Activated CD8-positive, alpha-beta memory T cell treated with anti-CD3 and anti-CD28 coated beads, Interleukin-2, amount 10 ng/mL, durations not matched to agents 7 days and 5 days (primary cell): ENCODE measurements at places on chromosomes 12 and 14. TPM values are rescaled to one million over a fixed set of nuclear protein-coding genes. Genes with fewer than 3 reads are reported as not detected.

- DNase-seq: no peak
- no peak overlapping the region for H3K4me3 ChIP-seq
- no peaks in the 10 kb centered on the region for H3K27me3 ChIP-seq
Observed at GRCh38 chr14:69701857-69702256, 65.1 kb upstream of the SRSF5 start.

DNA sequence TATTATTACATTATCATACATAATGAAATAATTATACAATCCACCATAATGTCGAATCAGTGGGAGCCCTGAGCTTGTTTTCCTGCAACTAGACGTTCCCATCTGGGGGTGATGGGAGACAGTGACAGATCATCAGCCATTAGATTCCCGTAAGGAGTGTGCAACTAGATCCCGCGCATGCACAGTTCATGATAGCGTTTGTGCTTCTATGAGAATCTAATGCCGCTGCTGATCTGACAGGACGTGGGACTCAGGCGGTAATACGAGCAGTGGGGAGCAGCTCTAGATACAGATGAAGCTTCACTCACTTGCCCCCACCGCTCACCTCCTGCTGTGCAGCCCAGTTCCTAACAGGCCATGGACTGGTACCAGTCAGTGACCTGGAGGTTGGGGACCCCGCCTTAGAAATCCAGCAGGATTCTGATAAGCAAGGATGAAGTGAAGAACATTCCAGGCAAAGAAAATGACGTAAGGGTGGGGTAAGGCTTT, 204.6 kb downstream of the ETV6 start:
- DNase-seq: no peak
- no peak overlapping the region for H3K27ac ChIP-seq
- H3K27me3 ChIP-seq: no peaks in the 10 kb centered on the region
- H3K4me1 ChIP-seq: peaks cover 5% of the 10 kb centered on the region

GRCh38 chr12:21683115-21683514, 25.5 kb upstream of the LDHB start:
- no peaks in the 10 kb centered on the region for H3K36me3 ChIP-seq
- no peak overlapping the region for H3K4me3 ChIP-seq
- H3K4me1 ChIP-seq: peaks cover 15% of the 10 kb centered on the region
- H3K27ac ChIP-seq: no peak overlapping the region

GRCh38 chr14:88554457-88555286, at the start of gene PTPN21:
PTPN21 (minus strand) TSS chr14:88555007; CDS start chr14:88550417, 4,590 bp downstream.
- DNase-seq: no peak
- H3K36me3 ChIP-seq: no peaks in the 10 kb centered on the region
- H3K27ac ChIP-seq: no peak within 1 kb of the TSS
- H3K4me3 ChIP-seq: peak within 1 kb of the TSS; percentile 68

DNA sequence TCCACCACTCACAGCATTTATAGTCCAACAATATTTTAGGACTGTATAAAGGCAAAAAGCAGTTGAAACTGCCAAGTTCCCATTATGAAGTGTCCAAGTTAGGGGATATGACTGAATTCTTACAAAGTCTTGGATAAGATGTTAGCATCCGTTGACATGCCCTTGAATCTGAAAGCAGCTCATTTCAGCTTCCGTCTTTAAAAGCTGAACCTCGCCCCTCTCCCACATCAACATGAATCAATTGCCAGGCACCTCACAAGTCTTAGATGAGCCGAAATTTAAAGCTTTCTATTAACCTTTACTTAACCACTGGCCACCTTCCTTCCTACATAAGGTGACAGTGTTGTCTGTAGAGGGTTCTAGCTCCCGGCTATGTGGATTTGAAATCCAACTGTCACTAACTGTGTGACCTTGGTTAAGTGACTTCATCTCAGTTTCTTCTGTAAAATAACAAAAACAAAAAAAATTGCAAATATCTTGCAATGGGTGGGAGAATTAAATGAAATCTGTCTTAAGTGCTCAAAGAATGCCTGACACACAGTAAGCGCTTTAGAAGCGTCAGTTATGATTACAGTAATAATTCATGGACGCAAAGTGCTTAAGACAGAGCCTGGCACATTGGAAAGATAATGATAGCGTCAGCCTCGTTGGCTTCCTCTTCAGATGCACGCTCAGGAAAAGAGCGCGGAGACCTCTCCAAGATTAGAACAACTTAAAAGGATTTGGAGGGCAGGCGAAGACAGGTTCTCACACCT, 1.2 kb downstream of the PPP1CC start:
- peak; percentile 58 for DNase-seq
- peaks cover 32% of the 10 kb centered on the region for H3K36me3 ChIP-seq
- H3K4me1 ChIP-seq: peaks cover 50% of the 10 kb centered on the region
- peak overlapping the region; percentile 99 for H3K27ac ChIP-seq
- H3K4me3 ChIP-seq: peak overlapping the region; percentile 99

GRCh38 chr14:75320196-75320595, 41.6 kb downstream of the FOS start:
- H3K27ac ChIP-seq: no peak overlapping the region
- no peak for DNase-seq

DNA sequence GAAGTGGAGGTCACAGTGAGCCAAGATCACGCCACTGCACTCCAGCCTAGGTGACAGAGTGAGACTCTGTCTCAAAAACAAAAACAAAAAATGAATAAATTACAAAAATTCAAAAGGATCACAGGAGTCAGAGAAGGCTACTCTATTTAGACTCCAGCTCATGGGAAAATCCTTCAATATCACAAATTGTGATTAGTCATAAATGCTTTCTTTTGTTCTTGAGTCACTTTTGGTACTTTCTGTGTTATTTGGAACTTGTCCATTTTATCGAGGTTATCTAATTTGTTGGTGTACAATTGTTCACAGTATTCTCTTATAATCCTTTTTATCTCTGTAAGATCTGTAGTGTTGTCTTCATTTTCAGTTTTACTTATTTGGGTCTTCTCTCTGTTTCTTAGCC, 18.9 kb downstream of the ALDH2 start:
- H3K27me3 ChIP-seq: no peaks in the 10 kb centered on the region
- no peaks in the 10 kb centered on the region for H3K36me3 ChIP-seq
- DNase-seq: no peak
- H3K4me1 ChIP-seq: no peaks in the 10 kb centered on the region

DNA sequence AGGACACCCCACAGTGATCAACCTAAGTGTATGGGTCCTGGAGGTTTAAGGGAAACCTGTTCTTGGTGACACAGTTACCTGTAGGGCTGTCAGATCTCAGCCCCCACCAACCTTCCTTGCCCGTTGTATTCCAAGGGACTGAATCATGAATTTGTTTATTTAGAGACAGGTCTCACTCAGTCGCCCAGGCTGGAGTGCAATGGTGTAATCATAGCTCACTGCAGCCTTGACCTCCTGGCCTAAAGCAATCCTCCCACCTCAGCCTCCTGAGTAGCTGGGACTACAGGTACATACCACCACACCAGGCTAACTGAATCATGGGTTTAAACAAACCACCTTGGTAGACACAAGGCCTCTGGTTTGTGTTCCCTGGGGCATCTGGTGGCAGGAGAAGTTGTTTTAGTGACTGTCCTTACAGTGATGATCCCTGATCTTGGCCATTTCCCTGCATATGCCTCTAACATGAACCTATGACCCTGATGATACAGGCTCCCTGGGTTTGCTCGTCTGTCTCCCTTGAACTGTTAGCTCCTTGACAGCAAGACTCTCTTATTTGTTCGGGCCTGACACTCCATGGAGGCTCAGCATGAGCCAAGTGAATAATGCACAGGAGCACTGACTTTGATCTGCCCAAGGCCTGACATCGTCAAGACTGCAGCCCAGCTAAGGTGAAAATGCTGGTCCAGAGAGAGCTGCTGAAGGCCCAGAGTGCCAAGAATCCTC, 47.9 kb downstream of the PITPNM2 start:
- peaks cover 28% of the 10 kb centered on the region for H3K4me1 ChIP-seq
- no peak overlapping the region for H3K4me3 ChIP-seq
- no peak for DNase-seq
- H3K36me3 ChIP-seq: peaks cover 2% of the 10 kb centered on the region

DNA sequence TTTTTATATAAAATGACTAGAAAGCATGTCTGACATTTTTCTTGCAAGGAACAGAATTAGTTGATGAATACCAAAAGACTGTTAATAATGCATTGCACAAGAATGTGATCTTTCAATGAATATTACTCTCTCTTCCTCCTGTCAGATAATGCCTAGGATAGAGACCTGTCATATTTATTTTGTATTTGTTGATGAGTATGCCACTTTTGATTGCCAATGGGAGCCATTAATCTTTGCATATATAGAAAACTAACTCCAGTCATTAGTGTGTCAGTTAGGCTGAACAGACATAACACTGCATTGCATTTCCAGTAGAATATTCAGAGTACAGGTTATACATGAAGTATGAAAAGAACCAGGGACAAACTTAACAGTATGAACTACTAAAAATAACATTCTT, 1125.3 kb downstream of the LRFN5 start:
- no peaks in the 10 kb centered on the region for H3K36me3 ChIP-seq
- H3K27ac ChIP-seq: no peak overlapping the region
- H3K4me3 ChIP-seq: no peak overlapping the region
- no peaks in the 10 kb centered on the region for H3K27me3 ChIP-seq

DNA sequence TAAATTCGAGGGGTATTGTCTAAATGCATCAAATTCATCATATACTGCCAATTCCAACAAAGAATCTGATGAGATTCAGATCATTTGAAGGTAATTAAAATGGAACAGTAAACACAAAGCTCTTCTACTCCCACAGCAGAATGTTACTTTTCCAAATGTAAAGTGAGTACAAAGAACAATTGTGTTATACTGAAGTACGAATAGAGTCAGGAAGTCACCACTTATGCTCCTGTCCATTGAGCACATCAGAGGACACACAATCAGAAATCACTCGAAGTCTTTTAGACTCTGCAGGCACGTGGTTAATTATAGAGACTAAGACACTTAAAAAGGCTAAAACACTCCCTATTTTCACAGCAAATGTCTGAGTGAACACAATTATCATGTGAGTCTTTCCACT, 388.5 kb upstream of the MIS18BP1 start:
- no peak for DNase-seq
- no peak overlapping the region for H3K27ac ChIP-seq
- H3K36me3 ChIP-seq: no peaks in the 10 kb centered on the region
- no peaks in the 10 kb centered on the region for H3K4me1 ChIP-seq
- H3K27me3 ChIP-seq: no peaks in the 10 kb centered on the region
- no peak overlapping the region for H3K4me3 ChIP-seq

DNA sequence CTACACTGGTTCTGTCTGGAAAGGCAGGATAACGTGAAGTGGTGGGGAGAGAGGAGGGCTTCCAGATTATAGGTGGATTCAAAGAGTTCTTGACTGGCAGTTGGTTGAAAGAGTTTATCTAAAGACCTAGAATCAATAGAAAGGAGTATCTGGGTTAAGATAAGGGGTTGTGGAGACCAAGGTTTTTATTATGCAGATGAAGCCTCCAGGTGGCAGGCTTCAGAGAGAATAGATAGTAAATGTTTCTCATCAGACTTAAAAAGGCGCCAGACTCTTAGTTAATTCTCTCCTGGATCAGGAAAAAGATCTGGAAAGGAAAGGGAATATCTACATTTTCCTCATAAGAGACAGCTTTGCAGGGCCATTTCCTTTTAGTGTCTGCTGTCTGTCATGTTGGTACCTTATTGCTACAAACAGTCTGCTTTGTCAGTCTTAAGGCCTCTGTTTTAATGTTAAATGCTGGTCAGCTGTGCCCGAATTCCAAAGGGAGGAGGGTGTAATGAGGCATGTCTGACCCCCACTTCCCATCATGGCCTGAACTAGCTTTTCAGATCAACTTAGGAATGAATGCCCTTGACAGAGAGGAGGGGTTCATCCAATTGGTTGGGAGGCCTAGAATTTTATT, 401.3 kb downstream of the FUT8 start:
- H3K27me3 ChIP-seq: peaks cover 10% of the 10 kb centered on the region
- H3K4me1 ChIP-seq: no peaks in the 10 kb centered on the region
- no peak overlapping the region for H3K27ac ChIP-seq

GRCh38 chr14:90970167-90970600, 90.3 kb downstream of the RPS6KA5 start:
- peaks cover 48% of the 10 kb centered on the region for H3K4me1 ChIP-seq
- H3K4me3 ChIP-seq: peak overlapping the region; percentile 66
- H3K27ac ChIP-seq: peak overlapping the region; percentile 95
- no peak for DNase-seq
- H3K27me3 ChIP-seq: no peaks in the 10 kb centered on the region
- peaks cover 60% of the 10 kb centered on the region for H3K36me3 ChIP-seq

GRCh38 chr12:25957793-25958427, 572 bp upstream of the RASSF8 start:
- H3K4me1 ChIP-seq: peaks cover 12% of the 10 kb centered on the region
- H3K4me3 ChIP-seq: peak overlapping the region; percentile 41
- H3K27me3 ChIP-seq: peaks cover 67% of the 10 kb centered on the region

DNA sequence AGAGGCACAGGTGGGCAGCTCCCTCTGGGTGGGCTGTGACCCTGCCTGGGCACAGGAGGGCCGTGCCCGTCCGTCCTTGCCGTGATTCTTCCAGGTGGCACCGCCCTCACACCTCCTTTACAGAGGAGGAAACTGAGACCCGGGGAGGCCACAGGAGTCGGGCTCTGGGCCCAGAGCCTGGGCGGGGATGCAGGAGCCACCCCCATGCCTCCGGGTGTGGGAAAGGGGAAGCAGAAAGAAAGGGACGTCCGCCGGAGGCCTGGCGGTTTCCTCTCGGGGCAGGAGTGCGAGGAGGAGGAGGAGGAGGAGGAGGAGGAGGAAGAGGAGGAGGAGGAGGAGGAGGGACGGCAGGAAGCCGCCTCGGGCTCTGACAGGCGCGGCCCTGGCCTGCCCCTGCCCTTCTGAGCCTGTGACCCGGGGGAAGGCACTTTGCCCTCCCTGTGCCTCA, 23.0 kb downstream of the SH2B3 start:
- DNase-seq: no peak
- H3K27me3 ChIP-seq: no peaks in the 10 kb centered on the region
- peak overlapping the region; percentile 75 for H3K27ac ChIP-seq
- H3K4me1 ChIP-seq: peaks cover 89% of the 10 kb centered on the region
- H3K36me3 ChIP-seq: peaks cover 16% of the 10 kb centered on the region
- H3K4me3 ChIP-seq: no peak overlapping the region

GRCh38 chr12:116708826-116709756, 28.8 kb downstream of the SPRING1 start:
- DNase-seq: peak; percentile 62
- no peak overlapping the region for H3K27ac ChIP-seq
- H3K4me1 ChIP-seq: peaks cover 7% of the 10 kb centered on the region
- H3K27me3 ChIP-seq: peaks cover 25% of the 10 kb centered on the region

GRCh38 chr12:96810057-96810456, 97.0 kb upstream of the NEDD1 start:
- no peak overlapping the region for H3K4me3 ChIP-seq
- no peak overlapping the region for H3K27ac ChIP-seq
- no peaks in the 10 kb centered on the region for H3K4me1 ChIP-seq
- H3K36me3 ChIP-seq: no peaks in the 10 kb centered on the region
- DNase-seq: no peak

Gene FAM181A
- not detected for total RNA-seq

Gene RTN1
- not detected for total RNA-seq

Gene NOS1
- total RNA-seq: not detected

Gene NEUROD4
- total RNA-seq: not detected

Gene RACGAP1
- total RNA-seq: 180 TPM

Gene CEBPE
- total RNA-seq: 0.79 TPM

Gene SYCP3
- 2.0 TPM for total RNA-seq

Gene TSHR
- total RNA-seq: not detected

Gene G2E3
- 36.2 TPM for total RNA-seq

Gene WNT5B
- 0.70 TPM for total RNA-seq
